Karpas-422 (cell line): ENCODE measurements at places on chromosomes 11 and 22.

- H3K27me3 ChIP-seq = no peaks in the 10 kb centered on the region
- H3K27ac ChIP-seq = no peak overlapping the region
- H3K4me3 ChIP-seq = no peak overlapping the region
- no peaks in the 10 kb centered on the region for H3K36me3 ChIP-seq
- H3K4me1 ChIP-seq = 0 out of 2 replicates have a peak, but pooled peaks cover 3% of the 10 kb centered on the region
Observed at GRCh38 chr11:45405916-45406670, 120.0 kb upstream of the SYT13 start.

DNA sequence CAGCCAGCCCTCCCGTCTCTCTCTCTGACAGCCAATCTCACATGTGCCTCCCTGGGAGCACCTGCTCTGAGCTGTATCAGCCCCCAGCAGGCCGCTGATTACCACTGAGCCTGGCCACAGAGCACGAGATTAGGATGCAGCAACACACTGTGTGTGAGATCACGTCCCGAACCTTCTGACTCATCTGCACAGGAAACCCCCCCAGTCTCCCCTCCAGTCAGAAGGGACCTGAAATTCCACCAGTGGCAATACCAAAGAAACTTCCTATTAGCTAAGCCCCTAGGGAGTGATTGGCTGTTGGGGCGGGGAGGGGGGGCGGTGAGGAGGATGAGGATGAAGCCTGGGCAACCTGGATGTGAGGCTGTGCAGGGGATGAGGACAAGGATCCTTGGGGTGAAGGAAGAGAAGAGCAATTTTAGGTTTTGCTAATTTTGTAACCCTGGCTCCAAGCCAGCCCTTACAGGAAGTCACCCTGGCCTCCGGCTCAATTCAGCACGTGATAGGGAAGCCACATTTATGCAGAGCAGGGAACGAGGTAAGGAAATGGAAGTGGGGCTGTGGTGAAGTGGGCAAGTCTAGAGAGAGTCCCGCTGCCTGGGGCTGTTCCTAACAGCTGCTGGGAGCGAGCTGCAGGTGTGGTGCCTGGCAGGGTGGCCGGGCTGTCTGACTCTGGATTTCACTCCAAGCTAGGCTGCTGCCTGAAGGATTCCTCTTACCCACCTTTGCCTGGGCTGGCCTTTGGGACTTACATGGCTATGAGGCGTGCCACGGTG lies 1.9 kb downstream of the SLC43A3 start:
- peak overlapping the region; percentile 58 for H3K27ac ChIP-seq
- peak overlapping the region; percentile 77 for H3K4me3 ChIP-seq
- H3K27me3 ChIP-seq = no peaks in the 10 kb centered on the region
- peak; percentile 80 for DNase-seq
- peaks cover 47% of the 10 kb centered on the region for H3K36me3 ChIP-seq

DNA sequence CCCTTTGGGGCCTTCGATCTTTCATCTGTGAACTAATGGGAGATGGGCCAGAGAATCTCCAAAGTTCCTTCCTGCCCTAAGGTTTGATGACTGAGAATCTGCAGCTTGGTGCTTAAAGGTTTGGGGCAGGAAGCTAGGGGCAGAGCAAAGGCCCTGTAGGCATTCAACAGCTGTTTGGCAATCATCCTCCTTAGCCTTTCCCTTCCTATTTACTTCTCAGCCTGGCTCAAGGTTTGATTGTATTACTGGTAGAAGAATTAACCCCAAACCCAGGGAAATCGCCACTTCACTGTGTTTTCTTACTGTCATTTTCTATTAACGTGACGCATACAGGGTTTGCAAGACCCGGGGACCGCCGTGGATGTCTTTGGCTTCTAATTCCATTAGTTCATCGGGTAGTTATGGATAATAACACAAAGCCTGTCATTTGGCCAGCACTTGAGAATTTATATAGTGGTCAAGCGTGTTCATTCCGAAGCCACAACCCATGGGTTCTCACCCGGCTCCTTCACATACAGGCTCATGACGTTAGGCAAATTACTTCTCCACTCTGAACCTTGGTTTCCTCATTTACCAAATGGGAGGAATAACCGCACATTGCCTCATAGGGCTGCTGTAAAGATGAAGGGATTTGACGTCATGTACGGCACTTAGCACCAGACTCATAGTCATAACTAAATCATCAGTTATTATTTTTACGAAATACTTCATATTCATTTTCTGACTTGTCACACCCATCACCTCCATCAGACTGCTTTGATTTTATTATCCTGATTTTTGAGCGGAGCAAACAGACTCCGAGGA lies 158.1 kb downstream of the FBXO7 start:
- H3K4me3 ChIP-seq = no peak overlapping the region
- DNase-seq = no peak
- no peak overlapping the region for H3K27ac ChIP-seq

DNA sequence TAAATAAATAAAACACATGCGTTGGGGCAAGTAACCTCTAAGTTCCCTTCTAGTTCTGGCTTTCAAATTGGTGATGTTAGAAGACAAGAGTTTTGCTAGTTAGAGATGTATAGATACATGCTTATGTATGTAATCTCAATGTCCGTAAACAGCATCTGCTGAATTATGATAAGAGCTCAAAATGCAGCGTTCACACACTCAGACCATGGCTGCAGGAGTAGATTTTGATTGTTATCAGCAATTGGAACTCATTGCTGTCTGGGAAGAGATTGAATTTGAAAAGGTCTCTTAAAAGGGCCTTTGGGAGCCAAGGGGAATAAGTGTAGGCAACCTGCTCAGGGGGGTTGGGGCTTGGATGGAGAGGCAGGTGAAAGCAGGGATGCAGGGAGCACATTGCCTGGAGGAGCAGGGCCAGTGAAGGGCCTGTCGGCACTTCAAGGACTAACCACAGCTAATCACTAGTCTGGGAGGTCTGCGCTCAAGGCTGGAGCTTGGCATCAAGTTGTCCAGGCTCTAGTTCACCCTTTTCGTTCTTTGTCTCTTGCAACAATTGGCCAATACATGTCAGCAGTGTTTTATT lies 2.7 kb upstream of the RAG1 start:
- no peaks in the 10 kb centered on the region for H3K4me1 ChIP-seq
- no peak overlapping the region for H3K27ac ChIP-seq
- DNase-seq = no peak

GRCh38 chr22:36870250-36870649 lies 9.4 kb downstream of the NCF4 start:
- H3K4me3 ChIP-seq = no peak overlapping the region
- DNase-seq = no peak
- peaks cover 44% of the 10 kb centered on the region for H3K36me3 ChIP-seq

DNA sequence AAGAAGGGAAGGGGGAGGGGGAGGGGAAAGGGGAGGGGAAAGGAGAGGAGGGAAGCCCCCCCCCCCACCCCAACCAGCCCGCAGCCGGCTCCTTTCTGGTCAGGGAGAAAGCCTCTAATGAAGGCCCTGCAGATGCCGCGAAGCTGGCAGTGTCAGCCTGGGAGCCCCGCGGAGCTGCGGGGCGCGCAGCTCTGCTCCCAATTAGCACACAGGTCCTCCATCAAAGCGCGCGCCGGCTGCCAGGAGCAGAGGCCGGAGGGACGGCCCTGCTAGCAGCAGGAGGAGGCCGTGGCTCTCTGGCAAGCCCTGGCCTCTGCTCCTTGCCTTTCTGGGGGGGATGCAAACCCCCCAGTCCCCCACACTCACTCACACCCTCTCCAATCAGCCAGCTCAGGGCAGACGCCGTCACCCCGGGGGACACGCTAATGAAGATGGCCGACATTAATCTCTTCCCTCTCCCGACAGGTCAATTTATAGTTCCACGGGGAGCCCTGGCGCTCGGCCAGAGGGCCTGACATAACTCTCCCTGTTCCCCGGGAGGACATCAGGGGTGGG lies 70.5 kb upstream of the TCF20 start:
- no peak overlapping the region for H3K4me3 ChIP-seq
- no peaks in the 10 kb centered on the region for H3K36me3 ChIP-seq
- H3K27ac ChIP-seq = no peak overlapping the region
- DNase-seq = no peak
